Naive thymus-derived CD4-positive, alpha-beta T cell (primary cell): ENCODE measurements at places on chromosomes 1 and 21. TPM values are rescaled to one million over a fixed set of nuclear protein-coding genes. Genes with fewer than 3 reads are reported as not detected.
A peak's percentile ranks its signal among the peaks of the same experiment; 100 is the strongest.

Gene KRTAP20-1
- total RNA-seq = not detected

DNA sequence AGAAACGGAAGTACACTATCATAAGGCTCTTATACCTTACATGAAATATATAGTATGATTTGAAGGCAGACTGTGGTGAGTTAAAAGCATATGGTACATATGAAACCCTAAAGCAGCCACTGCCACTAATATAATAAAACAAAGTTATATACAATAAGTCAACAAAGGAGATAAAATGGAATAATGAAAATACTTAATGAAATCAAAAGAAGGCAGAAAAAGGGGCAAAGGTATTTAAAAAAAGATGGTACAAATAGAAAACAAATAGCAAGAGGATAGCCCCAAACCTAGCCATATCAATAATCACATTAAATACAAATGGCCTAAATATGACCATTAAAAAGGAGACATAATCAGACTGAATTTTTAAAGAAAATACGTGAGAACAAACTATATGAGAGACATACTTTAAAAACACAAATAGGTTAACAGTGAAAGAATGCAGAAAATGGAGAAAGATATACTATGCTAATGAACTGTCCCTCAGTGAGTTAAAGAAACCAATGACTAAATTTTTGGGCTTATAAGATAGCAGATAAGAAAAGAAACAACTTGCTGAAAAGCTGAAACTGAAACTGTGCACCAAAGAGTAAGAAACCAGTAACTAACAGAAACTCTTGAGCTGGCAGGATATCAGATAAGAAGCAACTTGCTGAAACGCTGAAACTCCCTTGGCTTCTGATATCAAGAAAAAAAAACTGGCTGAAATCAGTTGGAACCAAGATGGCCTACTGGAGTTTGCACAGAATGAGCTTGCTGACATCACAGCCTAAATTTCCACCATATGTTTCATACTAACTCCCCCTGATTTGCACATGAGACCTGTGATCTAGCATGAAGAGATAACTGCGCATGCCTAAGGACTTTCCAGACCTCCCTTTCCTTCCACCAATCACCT, 44.3 kb upstream of the IL10 start:
- peaks cover 13% of the 10 kb centered on the region for H3K4me1 ChIP-seq
- H3K27ac ChIP-seq = peak overlapping the region; percentile 47
- DNase-seq = no peak
- no peaks in the 10 kb centered on the region for H3K36me3 ChIP-seq
- H3K27me3 ChIP-seq = no peaks in the 10 kb centered on the region

- peaks cover 26% of the 10 kb centered on the region for H3K4me1 ChIP-seq
- H3K4me3 ChIP-seq = no peak overlapping the region
- no peak for DNase-seq
- H3K27ac ChIP-seq = no peak overlapping the region
Observed at GRCh38 chr1:24899581-24900485, 30.2 kb downstream of the RUNX3 start.

- H3K4me1 ChIP-seq = peaks cover 29% of the 10 kb centered on the region
- H3K27ac ChIP-seq = no peak overlapping the region
- H3K4me3 ChIP-seq = no peak overlapping the region
- H3K36me3 ChIP-seq = no peaks in the 10 kb centered on the region
- no peaks in the 10 kb centered on the region for H3K27me3 ChIP-seq
- no peak for DNase-seq
Observed at GRCh38 chr1:23581219-23581618, 21.9 kb upstream of the ID3 start.

DNA sequence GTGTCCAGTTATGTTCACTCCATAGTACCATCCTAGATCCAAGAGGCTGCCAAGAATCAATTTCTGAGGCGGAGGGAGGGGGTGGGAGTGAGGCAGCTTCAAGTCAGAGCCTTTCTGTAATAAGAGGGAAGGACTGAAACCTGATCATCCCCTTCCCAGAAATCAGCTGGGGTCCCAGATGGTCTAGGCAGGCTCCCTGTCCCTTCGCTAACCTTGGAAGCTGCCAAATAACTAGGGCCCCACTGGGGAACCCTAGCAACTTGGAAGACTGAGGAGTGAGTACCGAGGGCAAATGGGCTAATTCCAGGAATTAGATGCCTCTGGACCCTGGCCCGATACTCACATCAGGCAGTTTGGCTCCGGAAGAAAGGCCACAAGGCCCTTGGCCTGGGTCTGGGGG, 113.3 kb downstream of the NAV1 start:
- DNase-seq = no peak
- H3K36me3 ChIP-seq = no peaks in the 10 kb centered on the region

- H3K4me3 ChIP-seq = no peak overlapping the region
- no peaks in the 10 kb centered on the region for H3K4me1 ChIP-seq
- no peaks in the 10 kb centered on the region for H3K36me3 ChIP-seq
- no peaks in the 10 kb centered on the region for H3K27me3 ChIP-seq
- no peak overlapping the region for H3K27ac ChIP-seq
Observed at GRCh38 chr1:38932571-38932970, 9.1 kb downstream of the RHBDL2 start.

- no peaks in the 10 kb centered on the region for H3K27me3 ChIP-seq
- no peaks in the 10 kb centered on the region for H3K4me1 ChIP-seq
- no peak overlapping the region for H3K4me3 ChIP-seq
- no peak for DNase-seq
Observed at GRCh38 chr21:23977971-23978370, 1629.3 kb downstream of the MRPL39 start.

DNA sequence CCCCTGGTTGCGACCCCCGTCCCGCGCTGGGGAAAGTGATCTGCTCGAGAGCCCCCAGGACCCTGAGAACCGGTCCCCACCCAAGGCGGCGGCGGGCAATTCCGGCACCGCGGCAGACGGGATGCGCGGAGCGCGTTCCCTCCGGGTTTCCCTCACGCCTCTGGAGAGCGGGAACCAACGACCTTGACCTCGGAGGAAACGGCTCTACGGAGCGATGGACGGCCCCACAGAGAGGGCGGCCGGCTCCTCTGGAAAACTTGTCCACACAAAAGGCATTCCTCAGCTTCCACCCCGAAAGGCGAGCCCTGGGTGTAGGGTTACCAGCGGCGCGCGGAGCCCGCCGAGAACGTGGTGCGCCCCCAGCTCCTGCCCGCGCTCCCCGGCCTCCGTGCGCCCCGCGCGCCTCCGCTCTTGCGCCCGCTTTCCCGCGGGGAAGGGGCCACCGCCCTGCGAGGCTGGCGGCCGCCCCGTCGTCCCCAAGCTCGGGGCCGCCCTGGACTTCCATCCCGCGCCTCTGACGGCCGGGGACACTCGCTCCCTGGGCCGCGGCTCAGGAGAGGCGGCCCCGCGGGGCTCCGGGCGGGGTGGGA, 391 bp upstream of the KIAA1614 start:
- no peak overlapping the region for H3K27ac ChIP-seq
- no peaks in the 10 kb centered on the region for H3K4me1 ChIP-seq
- no peak overlapping the region for H3K4me3 ChIP-seq
- H3K27me3 ChIP-seq = no peaks in the 10 kb centered on the region
- no peaks in the 10 kb centered on the region for H3K36me3 ChIP-seq

DNA sequence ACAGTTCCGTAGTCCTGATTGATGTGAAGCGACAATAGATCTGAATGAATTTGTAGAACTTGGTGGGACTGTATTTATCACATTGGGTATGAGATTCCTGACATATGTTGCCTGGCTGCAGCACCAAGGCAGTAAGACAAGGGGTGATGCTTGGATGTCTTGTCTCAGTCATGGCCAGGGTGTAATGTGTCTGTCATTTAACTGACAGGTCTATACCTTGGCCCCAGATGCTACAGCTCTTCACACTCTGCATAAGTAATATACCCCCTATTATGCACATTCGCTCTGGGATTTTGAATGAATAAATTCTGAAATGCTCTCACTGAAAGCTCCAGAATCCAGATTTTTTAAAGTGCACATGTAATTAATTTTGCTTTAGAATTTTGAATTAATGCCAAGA, 47.3 kb downstream of the NTNG1 start:
- DNase-seq = no peak
- H3K27ac ChIP-seq = no peak overlapping the region
- H3K27me3 ChIP-seq = no peaks in the 10 kb centered on the region
- no peak overlapping the region for H3K4me3 ChIP-seq
- no peaks in the 10 kb centered on the region for H3K4me1 ChIP-seq

DNA sequence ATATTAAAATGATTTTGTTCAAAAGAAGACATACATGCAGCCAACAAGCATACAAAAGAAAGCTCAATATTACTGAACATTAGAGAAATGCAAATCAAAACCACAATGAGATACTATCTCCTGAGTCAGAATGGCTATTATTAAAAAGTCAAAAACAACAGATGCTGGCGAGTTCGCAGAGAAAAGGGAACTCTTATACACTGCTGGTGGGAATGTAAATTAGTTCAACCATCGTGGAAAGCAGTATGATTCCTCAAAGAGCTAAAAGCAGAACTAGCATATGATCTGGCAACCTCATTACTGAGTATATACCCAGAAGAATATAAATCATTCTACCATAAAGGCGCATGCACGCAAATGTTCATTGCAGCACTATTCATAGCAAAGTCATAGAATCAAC, 126.0 kb upstream of the HMCN1 start:
- no peaks in the 10 kb centered on the region for H3K36me3 ChIP-seq
- no peak for DNase-seq
- H3K27ac ChIP-seq = no peak overlapping the region
- no peaks in the 10 kb centered on the region for H3K27me3 ChIP-seq
- H3K4me3 ChIP-seq = no peak overlapping the region
- H3K4me1 ChIP-seq = no peaks in the 10 kb centered on the region

Gene AMY1C
- not detected for total RNA-seq

Gene MAP7D1
- total RNA-seq = 225 and 232 TPM in 2 replicates

Gene OR2T3
- not detected in 2 replicates for total RNA-seq

DNA sequence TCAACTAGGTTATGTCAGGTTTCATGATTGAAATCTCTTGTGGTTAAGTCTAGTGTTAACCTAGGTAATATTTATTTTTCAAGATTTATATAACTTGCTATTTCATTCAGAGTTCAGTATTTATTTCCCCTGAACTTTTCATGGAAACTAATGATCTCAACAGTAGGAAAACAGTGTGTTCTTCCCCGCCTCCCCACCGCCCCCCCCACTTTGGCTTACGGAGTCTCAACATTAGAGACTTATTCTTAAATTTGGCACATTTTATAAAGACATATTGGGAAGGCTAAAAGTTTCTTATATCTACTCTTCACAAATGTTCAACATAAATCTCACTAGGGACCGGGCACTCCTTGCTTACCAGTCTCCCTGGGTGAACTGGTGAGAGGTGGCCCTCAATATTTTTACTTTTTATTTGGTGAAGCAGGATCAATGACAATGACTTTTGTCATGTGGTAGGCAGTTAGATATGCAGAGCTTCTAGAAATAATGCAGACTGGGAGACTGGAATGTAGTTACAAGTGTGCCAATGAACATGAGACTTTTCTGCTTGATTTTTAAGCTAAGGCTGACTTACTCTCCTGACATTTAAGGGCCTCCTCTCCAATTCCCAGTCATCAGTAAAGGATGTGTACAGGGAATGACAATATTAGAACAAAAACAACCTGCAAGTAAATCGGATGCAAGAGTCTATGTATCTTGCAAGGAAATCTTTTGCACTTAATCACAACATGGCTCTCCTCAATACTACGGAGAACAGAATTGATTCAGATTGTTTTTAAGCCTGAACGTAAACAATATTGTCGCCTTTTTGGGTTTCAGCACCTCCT, 1.7 kb upstream of the MAN1A2 start:
- peak overlapping the region; percentile 83 for H3K4me3 ChIP-seq
- H3K36me3 ChIP-seq = no peaks in the 10 kb centered on the region
- no peak for DNase-seq
- peaks cover 29% of the 10 kb centered on the region for H3K4me1 ChIP-seq

GRCh38 chr1:108573183-108573582, 13.3 kb downstream of the EEIG2 start:
- H3K36me3 ChIP-seq = no peaks in the 10 kb centered on the region
- no peak for DNase-seq
- no peaks in the 10 kb centered on the region for H3K27me3 ChIP-seq
- peaks cover 6% of the 10 kb centered on the region for H3K4me1 ChIP-seq
- H3K27ac ChIP-seq = no peak overlapping the region

- no peak for DNase-seq
- H3K27ac ChIP-seq = peak overlapping the region; percentile 37
Observed at GRCh38 chr1:227730630-227731151, 4.4 kb downstream of the JMJD4 start.

GRCh38 chr1:19640363-19641316, 3.5 kb upstream of the NBL1 start:
- no peaks in the 10 kb centered on the region for H3K36me3 ChIP-seq
- no peak overlapping the region for H3K4me3 ChIP-seq
- H3K27me3 ChIP-seq = no peaks in the 10 kb centered on the region
- H3K27ac ChIP-seq = no peak overlapping the region
- DNase-seq = no peak

Gene MTR
- total RNA-seq = 78.8 TPM

DNA sequence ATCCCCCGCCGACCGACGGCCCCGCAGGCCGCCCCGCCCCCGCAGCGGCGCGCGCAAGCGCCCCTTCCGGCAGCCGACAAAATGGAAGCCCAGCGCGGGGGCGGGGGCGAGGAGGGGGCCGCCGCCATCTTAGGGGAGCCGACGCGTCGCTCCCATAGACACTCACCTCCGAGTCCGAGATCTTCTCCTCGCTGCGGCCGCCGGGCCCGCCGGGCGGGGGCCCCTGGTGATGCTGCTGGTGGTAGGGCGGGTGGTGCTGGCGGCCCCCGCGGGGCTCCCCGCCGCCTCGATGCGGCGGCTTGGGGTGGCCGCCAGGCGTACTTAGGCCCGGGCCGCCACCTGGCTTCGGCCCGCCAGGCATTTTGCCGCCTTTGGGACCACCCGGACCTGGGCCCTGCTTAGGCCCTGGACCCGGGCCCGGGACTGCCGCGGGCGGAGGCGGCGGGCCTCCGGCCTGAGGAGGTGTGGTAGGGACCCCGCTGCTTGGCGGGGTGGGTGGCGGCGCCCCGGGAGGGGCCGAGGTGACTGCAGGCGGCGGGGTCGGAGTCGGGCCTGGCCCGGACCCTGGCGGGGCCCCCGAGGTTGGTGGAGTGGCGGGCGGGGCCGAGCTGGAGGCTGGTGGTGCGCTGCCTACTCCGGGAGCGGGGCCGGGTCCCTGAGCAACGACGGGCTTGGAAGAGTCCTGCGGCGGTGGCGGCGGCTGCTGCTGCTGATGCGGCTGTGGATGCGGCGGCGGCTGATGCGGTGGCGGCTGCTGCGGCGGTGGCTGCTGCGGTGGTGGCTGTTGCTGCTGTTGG, 691 bp downstream of the SFPQ start:
- peak overlapping the region; percentile 99 for H3K27ac ChIP-seq
- peak overlapping the region; percentile 72 for H3K4me3 ChIP-seq
- peak; percentile 93 for DNase-seq
- H3K4me1 ChIP-seq = peaks cover 32% of the 10 kb centered on the region
- peaks cover 14% of the 10 kb centered on the region for H3K36me3 ChIP-seq
